ENCODE measurements at places on chromosomes 13 and 19.

DNA sequence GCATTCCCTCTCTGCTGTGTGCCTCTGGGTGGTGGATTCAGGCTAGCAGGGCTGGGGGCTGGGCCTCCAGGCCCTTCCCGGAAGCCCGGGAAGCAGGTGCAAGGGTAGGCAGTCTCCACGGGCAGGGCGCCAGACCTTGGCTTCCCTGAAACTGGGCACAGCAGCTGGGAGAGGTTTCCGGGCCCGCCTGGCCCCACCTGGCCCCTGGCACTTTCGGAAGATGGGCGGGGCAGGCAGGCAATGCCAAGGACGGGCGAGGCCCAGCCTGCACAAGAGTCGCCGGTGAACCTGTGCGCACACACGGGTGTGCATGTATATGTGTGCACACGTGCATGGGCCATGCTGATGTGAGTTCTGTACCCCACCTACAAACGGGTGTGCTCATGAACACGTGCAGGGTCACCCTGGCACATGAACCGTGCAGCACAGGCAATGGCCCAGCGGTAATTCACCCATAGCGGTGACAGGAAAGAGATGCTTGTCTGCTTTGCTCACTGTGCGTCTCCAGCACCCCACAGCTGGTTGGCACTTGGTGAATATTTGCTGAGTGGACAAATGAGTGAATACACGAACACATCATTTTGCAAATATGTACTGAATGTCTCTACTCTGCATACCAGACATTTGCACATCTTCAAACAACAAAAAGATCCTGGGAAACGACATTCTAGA, 15.3 kb downstream of the GADD45B start:
- peak; percentile 82 for DNase-seq

DNA sequence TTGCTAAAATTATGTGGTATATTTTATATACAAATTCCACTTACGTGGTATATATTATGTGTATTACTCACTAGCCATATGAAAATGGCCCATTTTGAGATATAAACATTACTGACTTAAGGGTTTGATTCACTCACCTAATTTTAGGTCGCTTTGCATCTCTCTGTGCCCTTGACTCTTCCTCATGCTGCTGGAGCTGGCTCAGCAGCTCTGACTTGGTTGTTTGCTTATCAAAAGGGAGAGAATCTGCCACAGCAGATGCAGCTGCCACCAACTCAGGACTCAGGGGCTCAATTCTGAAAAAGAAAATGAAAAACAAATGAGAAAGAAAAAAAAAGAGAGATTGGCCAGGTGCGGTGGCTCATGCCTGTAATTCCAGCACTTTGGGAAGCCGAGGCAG, 12.2 kb downstream of the MRPS31 start:
- no peak for DNase-seq

- DNase-seq = no peak
Observed at GRCh38 chr13:111491659-111492058, 171.2 kb downstream of the TEX29 start.

DNA sequence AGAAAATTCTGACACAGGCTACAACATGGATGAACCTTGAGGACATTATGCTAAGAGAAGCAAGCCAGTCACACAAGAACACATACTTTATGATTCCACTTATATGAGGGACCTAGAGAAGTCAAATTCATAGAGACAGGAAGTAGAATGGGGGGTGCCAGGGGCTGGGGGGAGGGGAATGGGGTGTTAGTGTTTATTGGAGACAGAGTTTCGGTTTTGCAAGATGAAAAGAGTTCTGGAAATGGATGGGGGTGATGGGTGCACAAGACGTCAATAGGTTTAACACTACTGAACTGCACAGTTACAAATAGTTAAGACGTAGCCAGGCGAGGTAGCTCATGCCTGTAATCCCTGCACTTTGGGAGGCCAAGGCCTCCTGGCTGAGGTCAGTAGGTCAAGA, 3.5 kb upstream of the ZNF787 start:
- no peak for DNase-seq

- no peak for DNase-seq
Observed at GRCh38 chr19:52959613-52960295, 2.9 kb downstream of the ZNF816 start.

GRCh38 chr13:112874751-112875300, 94.2 kb upstream of the MCF2L start:
- no peak for DNase-seq

- DNase-seq = peak; percentile 95
Observed at GRCh38 chr19:2602391-2603181, 99.9 kb downstream of the GNG7 start.

- no peak for DNase-seq
Observed at GRCh38 chr13:28684257-28684656, 25.3 kb downstream of the POMP start.

DNA sequence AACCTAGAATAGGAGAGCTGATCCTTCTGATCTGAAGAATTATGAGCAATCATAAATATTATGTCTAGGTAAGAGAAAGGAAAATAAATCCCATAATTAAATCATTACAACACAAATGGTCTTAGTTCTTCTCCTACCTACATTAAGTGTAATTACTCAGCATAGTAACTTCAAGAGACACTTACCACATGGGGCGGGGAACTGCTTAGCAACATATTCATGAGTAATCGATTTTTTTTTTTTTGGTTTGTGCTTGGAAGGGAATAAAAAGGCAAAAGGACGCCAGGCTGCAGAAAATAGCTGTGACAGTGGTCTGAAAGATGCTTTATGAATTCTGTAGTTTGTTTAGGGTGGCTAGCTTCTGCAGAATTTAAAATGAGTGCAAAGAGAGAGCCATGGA, 103.3 kb upstream of the HTR2A start:
- DNase-seq = no peak

- no peak for DNase-seq
Observed at GRCh38 chr19:39196860-39197562, at the start of gene NCCRP1. TSS of gene NCCRP1 (plus strand) at chr19:39196964. CDS start at chr19:39196983, 19 bp downstream.

- no peak for DNase-seq
Observed at GRCh38 chr13:59755632-59756290, 408.0 kb downstream of the DIAPH3 start.

DNA sequence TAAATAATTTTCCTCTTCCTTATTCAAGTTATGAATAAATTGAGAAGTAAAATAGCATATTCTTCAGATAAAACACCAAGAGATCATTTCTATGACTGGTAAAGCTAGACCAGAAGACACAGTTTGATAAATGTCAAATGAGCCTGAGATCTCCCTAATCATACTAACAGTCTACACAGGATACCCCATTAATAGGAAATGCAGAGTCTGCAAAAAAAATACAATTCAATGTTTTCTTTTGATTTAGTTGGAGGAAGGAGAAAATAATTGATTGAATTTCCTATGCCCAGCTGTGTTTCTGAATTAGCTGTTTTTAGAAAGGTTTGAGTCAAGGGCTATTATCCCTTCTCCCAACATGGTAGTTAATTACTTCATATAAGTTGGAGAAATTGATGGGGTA, 734.6 kb upstream of the SLITRK1 start:
- no peak for DNase-seq

GRCh38 chr19:18895038-18895823, 727 bp downstream of the CERS1 start:
- no peak for DNase-seq

DNA sequence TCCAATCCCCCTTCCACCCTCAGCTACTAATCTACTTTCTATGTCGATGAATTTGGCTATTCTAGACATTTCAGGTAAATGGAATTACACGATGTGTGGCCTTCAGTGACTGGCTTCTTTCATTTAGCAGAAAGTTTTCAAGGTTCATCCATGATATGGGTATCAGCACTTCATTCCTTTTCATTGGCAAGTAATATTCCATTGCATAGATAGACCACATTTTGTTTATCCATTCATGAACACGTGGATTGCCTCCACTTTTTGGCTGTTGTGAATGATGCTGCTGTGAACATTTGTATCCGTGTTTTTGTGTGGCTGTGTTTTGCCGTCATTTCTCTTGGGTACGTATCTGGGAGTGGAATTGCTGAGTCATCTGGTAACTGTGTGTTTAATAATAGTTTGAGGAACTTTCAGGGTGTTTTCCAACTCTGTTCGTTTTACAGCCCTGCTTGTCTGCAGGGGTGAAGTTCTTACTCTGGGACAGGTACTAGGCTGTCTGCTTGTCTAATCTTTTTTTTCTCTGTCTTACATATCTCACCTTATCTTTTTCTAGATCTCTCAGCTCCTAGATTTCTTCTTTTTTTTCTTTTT, 32.5 kb downstream of the MARK4 start:
- no peak for DNase-seq

- no peak for DNase-seq
Observed at GRCh38 chr13:27842571-27842970, 50.3 kb downstream of the GSX1 start.

- no peak for DNase-seq
Observed at GRCh38 chr13:34810996-34811395, 131.1 kb upstream of the NBEA start.

- no peak for DNase-seq
Observed at GRCh38 chr13:45468635-45469034, 3.9 kb downstream of the COG3 start.

GRCh38 chr19:34225659-34226015, 28.7 kb upstream of the GARRE1 start:
- no peak for DNase-seq

DNA sequence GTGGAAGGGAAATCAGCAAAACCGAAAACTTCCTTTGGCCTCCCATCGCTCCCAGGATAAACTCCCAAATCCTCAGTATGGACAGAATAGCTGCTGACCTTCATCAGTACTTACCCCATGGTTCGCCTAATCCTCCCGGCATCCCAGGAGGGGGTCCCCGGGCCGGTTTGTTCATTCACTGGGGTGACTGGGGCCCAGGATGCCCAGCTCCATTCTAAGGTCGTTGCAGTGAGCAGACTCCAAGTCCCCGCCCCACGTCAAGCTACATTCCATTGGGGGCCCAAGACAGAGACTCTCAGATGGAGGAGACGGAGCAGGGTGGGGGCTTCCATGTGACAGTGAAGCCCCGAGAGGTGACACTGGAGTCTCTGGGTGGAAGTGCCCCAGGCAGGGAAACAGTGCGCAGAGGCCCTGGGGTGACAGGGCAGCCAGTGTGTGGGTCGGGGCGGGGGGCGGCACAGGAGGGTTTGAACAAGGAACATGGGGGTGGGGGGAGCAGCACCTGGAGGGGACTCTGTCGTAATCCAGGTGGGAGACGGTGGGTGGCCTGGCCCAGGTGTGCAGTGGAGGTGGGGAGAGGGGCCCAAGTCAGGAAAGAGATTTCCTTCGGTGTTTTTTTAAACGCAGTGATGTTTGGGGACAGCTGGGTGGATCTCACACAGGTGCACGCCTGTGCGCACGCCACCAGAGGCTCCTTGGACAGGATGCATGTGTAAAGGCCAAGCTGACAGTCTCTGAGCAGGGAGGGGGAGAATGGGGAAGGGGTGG, 5.1 kb downstream of the SSBP4 start:
- DNase-seq = no peak

DNA sequence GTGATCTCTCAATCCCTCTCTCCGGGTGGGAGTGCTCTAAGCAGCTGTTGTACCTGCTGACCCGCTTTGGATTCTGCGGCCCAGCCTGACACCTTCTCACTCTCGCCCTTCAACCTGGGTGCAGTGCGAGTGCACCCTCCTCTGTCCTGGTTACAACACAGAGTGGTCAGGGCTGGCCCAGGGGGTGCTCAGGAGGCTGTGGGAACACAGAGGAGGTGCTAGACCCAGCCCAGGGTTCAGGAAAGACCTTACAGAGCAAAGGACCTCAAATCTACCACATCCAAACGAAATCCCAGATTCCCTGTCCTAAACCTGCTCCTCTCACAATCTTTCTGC, 23.7 kb downstream of the ZNF175 start:
- no peak for DNase-seq

Measured in GM04504 (cell line).